Activated CD4-positive, alpha-beta T cell treated with anti-CD3 and anti-CD28 coated beads, Interleukin-2, amount 10 ng/mL, durations not matched to agents 24 days and 14 days (primary cell): ENCODE measurements at places on chromosomes 1 and 21. TPM values are rescaled to one million over a fixed set of nuclear protein-coding genes. Genes with fewer than 3 reads are reported as not detected.
A peak's percentile ranks its signal among the peaks of the same experiment; 100 is the strongest.

GRCh38 chr1:94285031-94285654, 47.8 kb upstream of the ARHGAP29 start:
- no peak overlapping the region for H3K4me3 ChIP-seq
- DNase-seq: no peak
- no peak overlapping the region for H3K27ac ChIP-seq
- no peaks in the 10 kb centered on the region for H3K4me1 ChIP-seq
- no peaks in the 10 kb centered on the region for H3K36me3 ChIP-seq

S100A12 gene
- not detected in 2 replicates for total RNA-seq

DNA sequence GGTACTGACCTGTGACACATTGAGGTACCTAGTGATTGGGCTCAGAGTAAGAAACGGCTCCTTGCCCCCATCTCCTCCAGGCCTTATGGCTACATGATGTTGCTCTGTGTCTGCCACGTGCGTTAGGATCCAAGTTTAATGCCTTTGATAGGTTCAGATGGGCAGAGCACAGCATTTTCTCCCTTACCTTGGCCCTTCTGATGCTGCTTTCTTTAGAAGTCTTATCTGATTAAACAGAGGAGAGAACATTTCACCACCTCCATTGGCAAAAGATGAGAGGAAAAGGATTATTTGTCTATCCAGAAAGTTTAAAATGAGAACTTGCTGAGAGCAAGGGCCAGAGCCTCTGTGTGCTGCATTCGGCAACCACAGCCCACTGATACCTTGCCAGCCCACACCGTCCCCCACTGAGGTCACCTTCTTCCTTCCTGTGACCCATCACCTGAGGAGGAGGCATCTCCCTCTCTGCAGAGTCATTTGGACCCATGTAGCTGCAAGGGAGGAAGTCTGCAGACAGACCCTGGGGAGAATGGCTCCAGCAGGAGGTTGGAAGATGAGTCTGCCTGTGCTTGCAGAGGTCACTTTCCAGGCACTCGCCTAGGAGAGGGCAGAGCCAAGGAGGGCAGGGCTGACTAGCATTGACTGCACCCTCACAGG, 16.7 kb downstream of the SHISA4 start:
- H3K4me1 ChIP-seq: peaks cover 4% of the 10 kb centered on the region
- peaks cover 6% of the 10 kb centered on the region for H3K27me3 ChIP-seq
- H3K36me3 ChIP-seq: no peaks in the 10 kb centered on the region
- DNase-seq: no peak
- no peak overlapping the region for H3K27ac ChIP-seq
- no peak overlapping the region for H3K4me3 ChIP-seq

DNA sequence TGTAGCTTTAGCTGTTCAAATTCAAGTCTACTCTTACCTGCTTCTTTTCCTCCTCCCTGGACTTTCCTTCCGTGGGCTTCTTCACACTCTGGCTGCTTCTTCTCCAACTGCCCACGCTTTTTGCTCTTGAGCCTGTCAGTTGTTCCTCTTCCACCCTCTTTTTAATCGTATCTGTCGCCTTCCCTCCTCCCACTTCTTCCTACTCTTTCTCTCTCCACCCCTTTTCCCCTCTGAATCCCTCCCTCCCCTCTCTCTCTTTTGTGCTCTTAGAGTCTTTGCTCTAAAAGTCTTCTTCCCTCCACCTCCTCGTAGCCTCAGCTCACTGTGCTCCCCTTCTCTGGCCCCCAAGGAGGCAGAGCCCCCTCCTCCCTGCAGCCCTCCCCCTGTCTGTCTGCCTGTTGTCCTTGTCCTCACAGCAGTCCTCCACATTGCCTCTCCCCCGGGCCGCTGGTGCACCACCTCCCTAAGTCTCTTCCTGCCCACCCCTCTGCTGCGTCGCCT, 12.9 kb upstream of the GJA5 start:
- DNase-seq: no peak
- peaks cover 24% of the 10 kb centered on the region for H3K27me3 ChIP-seq

GRCh38 chr1:156552518-156552917, 19.8 kb downstream of the IQGAP3 start:
- H3K4me3 ChIP-seq: no peak overlapping the region
- DNase-seq: no peak
- no peaks in the 10 kb centered on the region for H3K4me1 ChIP-seq

DNA sequence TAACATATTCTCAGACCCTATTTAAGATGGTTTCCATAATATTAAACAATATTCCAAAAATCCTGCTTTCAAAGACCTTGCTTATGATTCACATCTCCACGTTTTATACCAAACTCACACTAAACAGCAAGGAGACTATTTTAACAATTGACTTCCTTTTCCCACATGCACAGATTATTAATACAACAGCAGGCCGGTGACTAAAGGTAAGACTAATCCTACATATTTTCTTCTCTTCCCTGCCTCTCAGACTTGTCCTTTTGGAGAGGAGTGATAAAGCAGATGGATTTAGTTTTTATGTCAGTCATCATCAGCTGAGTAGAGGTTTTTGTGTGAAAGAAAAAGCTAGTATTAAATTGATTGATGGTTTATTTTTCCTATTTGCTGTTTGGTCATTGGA, 400.6 kb downstream of the NTNG1 start:
- no peaks in the 10 kb centered on the region for H3K4me1 ChIP-seq
- no peaks in the 10 kb centered on the region for H3K36me3 ChIP-seq
- no peak overlapping the region for H3K27ac ChIP-seq
- no peaks in the 10 kb centered on the region for H3K27me3 ChIP-seq
- DNase-seq: no peak
- H3K4me3 ChIP-seq: no peak overlapping the region

GRCh38 chr1:221045842-221046831, 166.9 kb downstream of the HLX start:
- no peaks in the 10 kb centered on the region for H3K36me3 ChIP-seq
- no peak overlapping the region for H3K4me3 ChIP-seq
- no peak for DNase-seq
- peak overlapping the region; percentile 31 for H3K27ac ChIP-seq

GRCh38 chr1:40381268-40382107, 8.0 kb downstream of the SMAP2 start:
- peak; percentile 83 for DNase-seq
- H3K4me1 ChIP-seq: peaks cover 78% of the 10 kb centered on the region
- H3K36me3 ChIP-seq: peaks cover 48% of the 10 kb centered on the region
- H3K27ac ChIP-seq: peak overlapping the region; percentile 99

PPIAL4G gene
- total RNA-seq: 0.09 and 0.17 TPM in 2 replicates

RGS4 gene
- not detected in 2 replicates for total RNA-seq

- H3K27me3 ChIP-seq: no peaks in the 10 kb centered on the region
- no peaks in the 10 kb centered on the region for H3K4me1 ChIP-seq
- no peak overlapping the region for H3K4me3 ChIP-seq
Measured at GRCh38 chr1:56098946-56099345, 480.4 kb downstream of the PLPP3 start.

DNA sequence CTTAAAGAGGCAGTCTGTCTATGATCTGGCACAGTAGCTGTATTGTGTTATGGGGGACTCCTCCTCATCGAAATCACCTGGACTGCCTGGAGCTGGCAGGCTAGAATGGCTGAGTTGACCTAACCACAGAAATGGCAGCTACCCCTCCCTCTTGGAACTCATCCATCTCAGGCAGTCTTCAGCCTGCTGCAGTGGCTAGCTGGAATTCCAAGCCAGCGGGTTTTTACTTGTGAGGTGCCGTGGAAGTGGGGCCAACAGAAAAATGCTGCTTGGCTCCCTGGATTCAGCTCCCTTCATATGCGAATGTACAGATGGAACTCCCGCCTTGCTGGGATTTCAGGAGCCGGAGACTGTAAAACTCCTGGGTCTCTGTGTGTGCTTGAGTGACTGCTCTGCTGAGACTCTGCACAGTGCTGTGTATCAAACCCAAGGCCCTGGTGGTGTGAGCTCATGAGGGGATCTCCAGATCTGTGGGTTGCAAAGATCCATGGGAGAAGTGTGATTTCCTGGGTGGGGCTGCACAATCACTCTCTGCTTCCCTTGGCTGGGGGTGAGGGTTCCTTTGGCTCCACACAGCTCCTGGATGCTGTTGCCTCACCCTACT, 316.9 kb downstream of the CTH start:
- H3K36me3 ChIP-seq: peaks cover 2% of the 10 kb centered on the region
- no peaks in the 10 kb centered on the region for H3K27me3 ChIP-seq
- no peak overlapping the region for H3K4me3 ChIP-seq
- no peaks in the 10 kb centered on the region for H3K4me1 ChIP-seq

CD2 gene
- 500 and 501 TPM in 2 replicates for total RNA-seq

DNA sequence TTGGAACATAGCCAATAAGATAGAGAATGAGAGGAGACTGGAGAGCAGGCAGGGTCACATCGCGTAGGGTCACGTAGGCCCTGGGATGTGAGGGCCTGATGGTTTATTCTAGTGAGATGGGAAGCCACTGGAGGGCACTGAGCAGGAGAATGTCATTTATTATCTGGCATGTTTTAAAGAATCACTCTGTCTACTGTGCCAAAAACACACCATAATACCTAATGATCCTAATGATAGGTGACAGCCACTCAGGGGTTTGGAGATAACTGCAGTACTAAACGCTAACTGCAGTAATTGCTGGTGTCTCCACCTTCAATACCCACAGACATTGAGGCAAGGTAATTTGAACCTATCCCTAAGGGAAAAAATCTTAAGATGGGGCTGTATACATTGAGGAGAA, 185.4 kb downstream of the TTLL7 start:
- no peak overlapping the region for H3K4me3 ChIP-seq
- no peaks in the 10 kb centered on the region for H3K4me1 ChIP-seq
- DNase-seq: no peak
- no peaks in the 10 kb centered on the region for H3K36me3 ChIP-seq
- H3K27me3 ChIP-seq: no peaks in the 10 kb centered on the region
- H3K27ac ChIP-seq: no peak overlapping the region

DNA sequence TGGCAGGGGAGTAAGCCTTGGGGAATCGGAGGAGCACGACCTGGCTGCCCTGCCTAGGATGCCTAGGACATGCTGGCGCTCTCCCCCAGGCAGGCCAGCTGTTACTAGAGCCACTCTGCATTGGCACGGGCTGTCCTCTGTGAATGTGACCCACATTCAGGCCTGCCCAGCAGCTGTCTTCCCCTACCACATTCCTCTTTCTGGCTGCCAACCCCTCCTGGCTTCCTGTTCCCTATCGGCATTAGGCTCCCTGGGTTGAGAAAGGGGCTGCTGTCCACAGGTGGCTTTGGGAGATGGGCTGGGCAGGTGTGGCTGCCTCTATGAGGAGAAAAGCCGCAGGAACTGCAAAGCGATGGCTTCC, 2.3 kb upstream of the NFASC start:
- H3K36me3 ChIP-seq: no peaks in the 10 kb centered on the region
- no peak overlapping the region for H3K4me3 ChIP-seq
- peaks cover 8% of the 10 kb centered on the region for H3K27me3 ChIP-seq
- no peak for DNase-seq

DNA sequence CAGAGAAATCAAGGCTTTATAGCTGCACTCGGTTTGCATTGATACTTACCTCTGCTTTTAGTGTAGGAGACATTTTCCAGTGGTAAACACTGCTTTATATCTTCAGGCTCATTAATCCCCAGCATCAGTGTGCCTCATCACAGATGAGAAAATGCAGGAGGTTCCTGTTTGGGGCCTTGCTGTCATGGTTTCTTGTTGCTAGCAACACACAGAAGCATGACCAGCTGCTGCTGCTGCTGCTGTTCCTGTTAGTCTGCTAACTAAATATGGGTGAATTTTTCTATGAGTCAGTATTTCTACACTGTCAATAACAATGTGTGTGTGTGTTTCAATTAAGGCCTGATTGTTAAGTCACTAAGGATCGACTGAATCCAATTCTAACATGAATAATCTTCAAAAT, 85.8 kb upstream of the RGS1 start:
- no peak overlapping the region for H3K4me3 ChIP-seq
- H3K27ac ChIP-seq: no peak overlapping the region
- H3K4me1 ChIP-seq: peaks cover 5% of the 10 kb centered on the region
- no peaks in the 10 kb centered on the region for H3K36me3 ChIP-seq
- H3K27me3 ChIP-seq: no peaks in the 10 kb centered on the region

CFAP45 gene
- total RNA-seq: 1.5 TPM in 2 replicates

- DNase-seq: no peak
- H3K36me3 ChIP-seq: peaks cover 20% of the 10 kb centered on the region
- H3K4me1 ChIP-seq: peaks cover 60% of the 10 kb centered on the region
- peak overlapping the region; percentile 97 for H3K27ac ChIP-seq
- peaks cover 2% of the 10 kb centered on the region for H3K27me3 ChIP-seq
Measured at GRCh38 chr1:12618661-12618964, 603 bp upstream of the DHRS3 start.

DNA sequence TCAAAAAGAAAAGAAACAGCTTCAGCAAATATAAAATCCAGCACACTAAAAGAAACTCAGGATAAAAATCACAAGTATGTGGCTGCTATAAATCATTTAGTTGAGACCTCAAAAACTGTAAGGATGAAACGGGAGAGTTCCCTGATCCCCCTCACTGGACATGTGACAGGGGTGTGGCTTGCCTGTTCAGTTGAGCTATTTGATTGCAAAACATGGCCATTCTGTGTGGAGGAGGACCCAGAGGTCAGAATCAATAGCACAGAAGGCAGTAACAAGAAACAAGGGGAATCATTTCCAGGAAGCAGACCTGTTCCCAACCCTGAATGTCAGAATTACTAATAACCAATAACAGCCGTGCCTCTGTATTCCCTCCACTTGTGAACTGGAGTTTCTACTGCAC, 27.9 kb downstream of the RBM11 start:
- DNase-seq: no peak
- H3K4me3 ChIP-seq: no peak overlapping the region
- no peak overlapping the region for H3K27ac ChIP-seq
- H3K27me3 ChIP-seq: peaks cover 6% of the 10 kb centered on the region
- H3K36me3 ChIP-seq: no peaks in the 10 kb centered on the region

NBPF10 gene
- total RNA-seq: 3.2 TPM in 2 replicates

GRCh38 chr1:38153778-38154470, 107.3 kb upstream of the POU3F1 start:
- no peaks in the 10 kb centered on the region for H3K4me1 ChIP-seq
- H3K27me3 ChIP-seq: peaks cover 4% of the 10 kb centered on the region
- no peak for DNase-seq
- H3K36me3 ChIP-seq: no peaks in the 10 kb centered on the region

TACSTD2 gene
- total RNA-seq: 0.07 TPM in 1 of 2 replicates, not detected in the other

DNA sequence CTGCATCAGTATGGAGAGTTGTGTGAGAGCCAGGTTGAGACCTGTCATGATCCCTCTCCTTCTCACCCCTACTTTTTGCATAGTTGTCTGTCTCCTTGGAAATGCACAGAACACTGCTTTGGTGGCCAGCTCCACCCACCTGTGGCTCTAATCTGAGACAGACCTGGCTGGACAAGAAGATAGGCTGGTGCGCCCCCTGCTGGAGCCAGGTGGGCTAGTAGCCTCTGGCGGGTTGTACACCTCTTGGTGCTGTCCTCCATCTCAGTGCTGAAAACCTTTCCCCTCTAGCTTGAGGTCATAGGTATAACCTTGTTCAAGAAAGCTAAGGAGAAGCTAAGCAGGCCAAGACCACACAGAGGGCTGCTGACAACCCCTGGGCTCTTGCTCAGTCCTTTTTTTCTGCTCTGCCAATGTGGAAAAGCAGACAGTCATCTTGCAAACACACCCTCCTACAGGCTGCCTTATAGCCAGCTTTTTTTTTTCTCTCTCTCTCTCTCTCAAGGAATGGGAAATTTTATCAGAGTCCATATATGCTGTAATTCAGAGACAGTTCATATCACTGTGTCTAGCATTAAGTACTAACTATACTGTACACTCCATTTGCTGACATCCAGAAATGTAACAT, 58.8 kb upstream of the SPATA6 start:
- H3K4me3 ChIP-seq: no peak overlapping the region
- peak; percentile 85 for DNase-seq
- H3K4me1 ChIP-seq: no peaks in the 10 kb centered on the region
- H3K36me3 ChIP-seq: no peaks in the 10 kb centered on the region
- H3K27ac ChIP-seq: no peak overlapping the region

IL19 gene
- not detected in 2 replicates for total RNA-seq

- no peak overlapping the region for H3K27ac ChIP-seq
- H3K4me3 ChIP-seq: no peak overlapping the region
- H3K36me3 ChIP-seq: no peaks in the 10 kb centered on the region
- H3K27me3 ChIP-seq: peaks cover 34% of the 10 kb centered on the region
- peaks cover 8% of the 10 kb centered on the region for H3K4me1 ChIP-seq
Measured at GRCh38 chr1:24562625-24563024, 6.7 kb downstream of the NCMAP start.
